ENCODE measurements at places on chromosomes 3 and 15.

DNA sequence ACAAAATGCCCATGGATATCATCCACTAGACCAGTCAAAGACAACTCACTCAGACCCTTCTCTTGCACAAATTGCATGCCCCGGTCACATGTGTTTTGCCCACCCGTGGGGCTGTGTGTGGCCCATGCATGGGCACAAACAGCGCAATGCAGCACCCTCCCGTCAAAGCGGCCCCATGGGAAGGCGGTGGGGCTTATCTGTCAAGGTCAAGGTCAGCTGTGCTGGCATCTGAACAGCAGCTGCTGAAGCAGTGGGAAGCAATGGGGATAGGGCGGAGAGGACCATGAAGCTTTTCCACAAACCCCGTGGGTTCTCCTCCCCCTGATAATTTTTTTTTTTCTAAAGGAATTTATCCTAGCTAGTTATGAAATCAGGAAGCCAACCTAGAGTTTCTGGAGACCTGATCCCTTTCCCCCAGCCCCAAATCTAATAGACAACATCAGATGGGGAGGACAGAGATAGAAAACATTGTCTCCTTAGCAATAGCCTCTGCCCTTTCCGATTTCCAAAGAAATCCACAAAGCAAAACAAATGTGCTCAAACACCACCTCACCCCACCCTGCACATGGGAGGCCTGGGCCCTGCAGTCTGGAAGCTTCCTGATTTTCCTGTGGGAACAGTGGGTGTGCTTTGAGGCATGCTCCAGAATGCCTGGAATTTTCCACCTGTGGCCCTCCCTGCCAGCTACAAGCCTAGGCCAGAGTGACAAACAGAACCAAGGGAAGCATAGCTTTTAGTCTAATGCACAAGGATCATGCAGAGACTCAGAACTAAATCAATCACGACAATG, 84.4 kb downstream of the BDH1 start:
- DNase-seq, result no peak

- DNase-seq, result no peak
Measured at GRCh38 chr15:92796161-92796611, 103.9 kb upstream of the CHD2 start.

- DNase-seq, result no peak
Measured at GRCh38 chr15:57401546-57401945, 25.2 kb downstream of the CGNL1 start.

DNA sequence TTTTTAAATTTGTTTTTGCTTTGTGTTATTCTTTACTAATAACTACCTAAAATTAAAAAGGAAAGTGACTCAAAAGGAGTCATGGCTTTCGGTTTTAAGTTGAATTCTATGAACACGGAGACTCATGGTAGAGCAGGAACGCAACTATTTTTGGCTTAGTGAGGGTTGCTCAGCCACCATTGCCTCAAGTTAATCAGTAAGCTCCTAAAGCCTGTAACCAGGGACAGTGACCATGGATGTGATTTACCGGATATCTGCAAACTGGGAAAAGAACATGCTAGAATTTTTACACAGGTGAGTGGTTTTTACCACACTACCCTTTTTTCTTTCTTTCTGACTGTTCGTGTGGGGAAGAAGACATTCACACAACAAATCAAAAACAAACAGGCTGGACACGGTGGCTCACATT, 11.8 kb downstream of the SLC12A8 start:
- no peak for DNase-seq

- no peak for DNase-seq
Measured at GRCh38 chr3:5078151-5078550, 43.9 kb upstream of the ARL8B start.

- no peak for DNase-seq
Measured at GRCh38 chr3:8298021-8298954, 203.3 kb upstream of the LMCD1 start.

DNA sequence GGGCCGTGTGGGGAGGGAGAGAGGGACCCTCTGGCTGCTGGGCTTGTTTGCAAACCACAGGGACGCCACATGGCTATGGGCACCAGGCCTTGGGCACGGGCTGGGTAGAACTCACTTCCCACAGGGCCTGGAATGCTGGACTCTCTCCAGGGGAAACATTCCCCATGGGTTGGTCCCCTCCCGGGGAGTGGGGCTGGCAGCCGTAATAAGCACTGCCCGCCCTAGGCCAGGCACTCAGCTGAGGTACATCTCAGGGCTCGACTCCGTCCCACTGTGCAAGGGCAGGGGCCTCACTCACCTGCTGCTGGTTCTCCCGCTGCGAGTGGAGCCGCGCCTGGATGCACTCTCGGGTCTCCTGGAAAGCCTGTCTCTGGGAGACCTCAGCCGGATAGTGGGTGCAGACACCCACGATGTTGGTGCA, 96.7 kb downstream of the ADCY5 start:
- no peak for DNase-seq

- no peak for DNase-seq
Measured at GRCh38 chr3:190853464-190853863, 9.0 kb downstream of the GMNC start.

GRCh38 chr15:94655249-94655880, 424.0 kb downstream of the MCTP2 start:
- no peak for DNase-seq

DNA sequence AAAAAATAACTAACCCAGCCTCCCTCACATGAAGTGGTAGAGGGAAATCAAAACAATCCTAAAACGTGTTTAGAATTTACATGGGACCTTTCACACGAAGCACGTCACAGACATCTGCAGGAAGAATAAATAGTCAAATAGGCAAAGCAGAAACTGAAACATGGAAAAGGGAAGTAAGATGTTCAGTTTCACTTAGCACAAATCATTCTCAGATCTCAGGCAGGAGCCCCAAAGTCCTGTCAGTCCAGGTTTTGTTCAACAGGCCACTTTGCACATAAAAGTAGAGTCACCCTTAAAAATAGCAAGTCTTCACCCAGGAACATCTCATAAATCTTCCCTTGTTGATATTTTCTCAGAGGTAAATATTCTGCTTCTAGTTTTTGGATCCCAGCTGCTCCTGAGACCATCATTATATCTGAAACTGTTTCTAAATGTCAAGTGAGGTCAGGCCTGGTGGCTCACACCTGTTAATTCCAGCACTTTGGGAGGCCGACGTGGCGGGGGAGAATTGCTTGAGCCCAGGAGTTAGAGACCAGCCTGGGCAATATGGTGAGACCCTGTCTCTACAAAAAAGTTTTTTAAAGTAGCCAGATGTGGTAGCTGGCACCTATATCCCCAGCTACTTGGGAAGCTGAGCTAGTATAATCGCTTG, 1.9 kb downstream of the RUBCN start:
- DNase-seq, result no peak

- DNase-seq, result no peak
Measured at GRCh38 chr3:175155172-175155571, 296.0 kb downstream of the NAALADL2 start.
